Stimulated activated CD8-positive, alpha-beta memory T cell treated with anti-CD3 and anti-CD28 coated beads, Interleukin-4, amount 100 ng/mL, for 1 hour (primary cell): ENCODE measurements at places on chromosomes 2 and 18.

DNA sequence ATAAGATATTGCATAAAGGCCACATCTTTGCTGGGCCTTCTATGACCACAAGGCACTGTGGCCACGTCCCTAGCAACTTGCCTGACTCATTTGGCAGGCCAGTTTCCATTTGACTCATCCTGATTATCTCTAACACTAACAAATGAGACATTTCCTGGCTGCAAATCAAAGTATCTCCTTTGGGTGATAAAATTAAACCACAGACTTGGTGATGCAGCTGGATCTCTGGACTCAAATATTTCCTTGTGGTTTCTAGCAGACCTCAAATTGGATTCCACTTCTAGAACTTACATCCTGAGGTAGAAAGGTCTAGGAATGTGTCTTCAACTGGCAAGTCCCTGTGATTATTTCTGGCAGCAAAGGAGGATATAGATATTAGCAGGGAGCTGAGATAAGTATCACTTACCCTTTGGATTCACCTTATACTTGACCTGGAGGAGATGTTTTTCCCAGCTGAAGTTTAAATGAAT, 167.9 kb upstream of the NXPH2 start:
- no peak for DNase-seq

- peak; percentile 57 for DNase-seq
Observed at GRCh38 chr2:38535744-38536506, 66.8 kb downstream of the HNRNPLL start.

DNA sequence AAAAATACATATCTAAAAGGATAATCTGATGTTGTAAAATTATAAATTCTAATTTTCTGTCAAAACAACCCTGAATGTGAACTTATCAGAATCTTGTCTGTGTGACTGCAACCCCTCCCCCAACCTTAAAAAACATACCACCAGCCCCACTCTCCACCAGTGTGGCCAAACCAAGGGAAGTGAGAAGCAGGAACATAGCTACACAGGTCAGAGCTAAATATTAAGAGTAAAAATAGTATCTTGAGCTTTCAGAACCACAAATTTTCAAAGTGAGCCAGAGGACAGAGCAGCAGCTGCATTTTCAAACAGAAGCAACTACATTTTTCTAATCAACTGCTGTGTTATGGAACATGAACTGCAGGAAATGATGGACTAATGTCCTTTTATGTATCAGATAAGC, 156.7 kb downstream of the SLC4A10 start:
- no peak for DNase-seq

DNA sequence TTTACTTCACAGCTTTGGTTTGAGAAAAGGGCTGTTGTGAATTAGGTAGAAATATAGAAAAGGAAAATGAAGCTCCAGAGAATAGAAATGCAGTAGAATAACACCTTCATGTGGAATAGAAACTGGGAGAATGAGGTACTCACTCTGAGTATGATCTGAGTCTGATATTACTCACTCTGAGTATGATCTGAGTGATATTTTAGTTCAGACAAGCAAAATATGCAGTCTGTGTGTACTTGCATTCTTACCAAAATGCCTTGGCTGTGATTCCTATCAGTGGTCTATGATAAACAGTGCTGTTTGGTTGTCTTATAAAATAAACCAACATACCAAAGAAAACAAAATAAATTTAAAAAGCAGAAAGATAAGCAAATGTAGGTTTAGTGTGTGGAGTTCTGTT, 487.6 kb downstream of the THSD7B start:
- no peak for DNase-seq

DNA sequence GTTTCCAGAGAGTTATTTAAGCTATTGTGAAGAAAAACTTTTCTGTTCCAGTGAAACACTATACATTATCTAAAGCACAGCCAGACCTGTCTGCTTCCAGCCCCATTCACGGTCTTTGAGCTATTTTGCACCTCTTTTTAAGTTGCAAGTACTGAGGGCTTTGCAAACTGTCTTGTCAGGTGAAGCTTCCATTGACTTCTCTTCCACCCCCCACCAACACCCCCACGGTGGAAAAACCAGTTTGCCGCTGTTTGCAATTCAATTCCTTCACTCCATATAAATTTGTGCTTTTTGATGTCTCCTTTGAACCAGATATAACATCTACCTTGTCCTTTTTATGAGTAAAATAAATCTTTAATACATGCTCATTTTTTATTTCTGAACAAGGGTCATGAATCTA, 15.7 kb downstream of the B3GNT7 start:
- DNase-seq = no peak

GRCh38 chr18:27762054-27762453, 414.9 kb downstream of the CDH2 start:
- DNase-seq = no peak

DNA sequence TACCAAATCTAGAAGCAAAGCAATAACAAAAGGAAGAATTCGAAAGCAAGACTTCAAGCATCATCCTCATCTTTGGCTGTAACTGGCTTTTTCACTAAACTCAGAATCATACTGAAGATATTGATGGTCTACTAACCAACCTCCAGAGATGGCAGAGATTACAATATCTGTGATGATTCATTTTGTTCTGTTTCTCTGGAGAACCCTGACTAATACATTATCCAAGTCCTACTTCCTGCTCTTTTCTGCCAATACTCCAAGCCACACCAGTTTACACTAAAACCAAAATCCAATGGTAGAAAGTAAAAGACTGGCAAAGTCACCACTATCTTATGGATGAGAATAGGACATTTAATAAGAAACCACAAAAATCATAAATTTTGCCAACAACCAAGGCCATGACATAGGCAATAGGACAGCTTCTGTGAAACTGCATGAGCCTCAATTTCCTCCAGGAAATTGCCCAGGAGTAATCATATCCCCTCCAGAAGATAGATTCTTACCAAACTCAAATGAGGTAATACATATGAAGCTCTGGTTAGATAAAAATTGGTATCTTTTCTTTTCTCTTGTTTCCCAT, 159.8 kb downstream of the METTL4 start:
- DNase-seq = no peak

DNA sequence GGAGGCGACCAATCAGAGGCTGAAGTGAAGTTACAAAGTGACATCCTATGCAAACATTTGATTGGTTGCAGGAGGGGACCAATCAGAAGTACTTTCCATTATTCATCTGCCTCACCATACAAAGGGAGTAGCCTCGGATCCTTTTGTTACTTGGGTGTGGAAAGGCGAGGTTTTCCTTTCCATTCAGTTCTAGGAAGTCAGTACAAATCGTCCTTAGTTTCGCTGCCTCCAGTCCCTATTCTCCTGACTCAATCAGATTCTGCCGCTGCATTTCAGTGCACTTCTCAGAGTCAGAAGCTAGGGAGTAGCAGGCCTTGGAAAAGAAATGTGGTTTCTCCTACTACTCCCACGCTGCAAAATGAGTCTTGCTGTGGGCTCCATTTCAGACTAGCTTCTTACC, 149.4 kb downstream of the DTNA start:
- DNase-seq = no peak

- DNase-seq = no peak
Observed at GRCh38 chr2:238600506-238601432, 174.0 kb downstream of the ASB1 start.

- DNase-seq = no peak
Observed at GRCh38 chr2:15965564-15966019, 25.2 kb downstream of the MYCN start.
